Fibroblast of skin of back (primary cell): ENCODE measurements at places on chromosomes 4 and X.
A peak's percentile ranks its signal among the peaks of the same experiment; 100 is the strongest.

DNA sequence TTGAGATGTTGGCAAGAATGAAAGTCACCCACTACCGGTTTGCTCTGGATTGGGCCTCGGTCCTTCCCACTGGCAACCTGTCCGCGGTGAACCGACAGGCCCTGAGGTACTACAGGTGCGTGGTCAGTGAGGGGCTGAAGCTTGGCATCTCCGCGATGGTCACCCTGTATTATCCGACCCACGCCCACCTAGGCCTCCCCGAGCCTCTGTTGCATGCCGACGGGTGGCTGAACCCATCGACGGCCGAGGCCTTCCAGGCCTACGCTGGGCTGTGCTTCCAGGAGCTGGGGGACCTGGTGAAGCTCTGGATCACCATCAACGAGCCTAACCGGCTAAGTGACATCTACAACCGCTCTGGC lies 12.3 kb downstream of the RPL9 start:
- DNase-seq = no peak

GRCh38 chr4:142850478-142850877 lies 4.4 kb upstream of the INPP4B start:
- no peak for DNase-seq

- DNase-seq = peak; percentile 83
These were observed 42.3 kb upstream of the SRPX start for GRCh38 chrX:38262715-38263620.

GRCh38 chr4:78120144-78120880 lies 63.2 kb downstream of the FRAS1 start:
- DNase-seq = no peak

GRCh38 chr4:4533461-4534169 lies 8.2 kb downstream of the STX18 start:
- no peak for DNase-seq

DNA sequence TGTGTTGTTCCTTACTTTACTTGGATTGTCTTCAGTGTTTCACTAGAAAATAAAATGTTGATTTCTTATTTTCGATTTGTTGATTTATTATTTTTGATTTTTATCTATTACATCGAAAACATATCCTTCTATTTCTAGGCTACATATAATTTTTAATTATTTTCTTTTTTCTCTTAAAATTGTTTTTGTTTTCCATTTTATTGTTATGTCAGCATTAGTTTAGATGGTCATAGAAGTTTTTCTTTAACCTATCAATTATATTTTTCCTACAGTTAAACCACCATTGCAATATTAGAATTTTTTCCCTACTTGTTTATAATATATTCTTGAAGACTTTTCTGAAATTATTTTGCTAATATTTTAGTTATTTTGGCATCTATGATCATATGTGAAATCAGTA lies 1685.1 kb downstream of the RPA4 start:
- no peak for DNase-seq

GRCh38 chr4:19531906-19532848 lies 719.5 kb upstream of the SLIT2 start:
- peak; percentile 5 for DNase-seq

GRCh38 chr4:165152527-165152926 lies 39.9 kb upstream of the TMEM192 start:
- DNase-seq = no peak

- no peak for DNase-seq
These were observed 30.5 kb downstream of the RHOH start for GRCh38 chr4:40227284-40227683.

DNA sequence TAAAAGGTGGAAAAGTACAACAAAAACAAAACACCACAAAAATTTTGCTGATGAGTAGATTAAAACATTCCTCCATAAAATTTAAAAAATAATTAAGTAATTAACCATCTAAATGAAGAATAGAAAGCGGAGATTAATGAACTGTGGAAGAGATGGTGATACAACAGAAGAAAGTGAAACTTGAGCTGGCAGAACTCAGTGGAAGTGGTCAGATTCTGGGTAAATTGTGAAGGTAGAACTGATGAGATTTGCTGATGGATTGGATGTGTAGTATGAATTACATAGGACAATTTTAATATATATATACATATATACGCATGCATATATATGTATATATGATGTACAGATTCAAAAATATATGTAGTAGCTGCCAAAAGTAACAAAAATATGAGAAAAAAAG lies 73.9 kb downstream of the AMOT start:
- no peak for DNase-seq

DNA sequence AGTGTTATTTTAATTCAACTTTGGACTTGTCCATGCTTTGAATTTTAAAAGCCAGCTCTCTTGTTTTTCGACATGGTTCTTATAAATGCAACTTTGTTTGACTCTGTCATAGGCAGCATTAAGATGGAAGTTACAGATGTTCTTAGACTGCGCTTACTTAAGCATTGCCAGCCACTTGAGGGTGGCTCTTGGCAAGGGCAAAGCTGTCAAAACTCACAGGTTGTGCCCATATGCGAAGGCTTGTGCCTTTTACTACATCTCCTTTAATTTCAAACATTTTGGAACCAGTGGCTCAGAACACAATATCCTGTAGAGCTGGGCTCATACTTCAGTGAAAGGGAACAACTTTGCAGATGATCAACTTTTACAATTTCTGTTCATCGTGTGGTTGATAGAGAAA lies 135.5 kb downstream of the TRAM1L1 start:
- DNase-seq = no peak

- peak; percentile 32 for DNase-seq
These were observed 2.5 kb downstream of the NYX start for GRCh38 chrX:41449615-41450014.
